ENCODE measurements at places on chromosomes 1 and 21.

DNA sequence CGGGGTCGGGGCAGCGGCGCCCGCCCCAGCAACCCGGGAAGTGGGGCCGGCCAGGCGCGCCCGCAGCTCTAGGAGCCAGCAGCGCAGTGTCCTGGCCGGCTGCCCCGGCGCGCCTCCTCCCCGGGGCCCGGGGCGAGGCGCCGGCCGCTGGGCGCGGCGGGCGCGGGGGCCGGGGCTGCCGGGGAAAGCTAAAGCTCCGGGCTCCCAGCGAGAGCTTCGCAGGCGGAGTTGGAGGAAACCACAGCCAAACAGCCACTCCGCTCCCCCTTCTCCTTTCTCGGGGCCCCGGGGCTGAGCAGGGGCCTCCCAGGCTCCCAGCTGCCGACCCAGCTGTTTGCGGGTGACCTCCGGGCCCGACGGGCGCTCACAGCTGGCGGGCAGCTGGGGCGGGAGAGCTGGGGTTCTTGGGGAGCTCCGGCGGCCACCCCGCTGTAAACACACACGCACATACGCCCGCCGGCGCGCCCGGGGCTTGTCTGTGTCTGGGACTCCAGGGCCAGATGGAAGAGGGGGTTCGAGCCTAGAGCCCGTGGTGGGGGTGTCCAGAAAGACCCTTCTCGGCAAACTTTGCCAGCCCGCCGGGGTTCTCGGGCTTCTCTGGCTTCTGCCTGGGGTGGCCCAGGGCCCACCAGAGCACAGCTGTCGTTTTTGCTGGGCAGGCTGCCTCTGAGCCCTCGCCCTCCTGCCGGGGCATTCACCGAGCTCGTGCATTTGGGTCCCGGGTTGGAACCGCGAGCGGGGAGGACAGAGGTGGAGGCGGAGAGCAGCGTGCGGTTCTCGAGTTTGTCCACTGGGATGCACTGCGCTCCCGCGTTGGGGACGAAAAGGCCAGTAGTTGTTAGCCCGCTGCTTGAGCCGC, 1.5 kb downstream of the AJAP1 start:
- no peak for DNase-seq

GRCh38 chr1:53524428-53525375, 65.5 kb downstream of the DMRTB1 start:
- no peak for DNase-seq

GRCh38 chr1:165144757-165145397, 211.6 kb downstream of the LMX1A start:
- no peak for DNase-seq

DNA sequence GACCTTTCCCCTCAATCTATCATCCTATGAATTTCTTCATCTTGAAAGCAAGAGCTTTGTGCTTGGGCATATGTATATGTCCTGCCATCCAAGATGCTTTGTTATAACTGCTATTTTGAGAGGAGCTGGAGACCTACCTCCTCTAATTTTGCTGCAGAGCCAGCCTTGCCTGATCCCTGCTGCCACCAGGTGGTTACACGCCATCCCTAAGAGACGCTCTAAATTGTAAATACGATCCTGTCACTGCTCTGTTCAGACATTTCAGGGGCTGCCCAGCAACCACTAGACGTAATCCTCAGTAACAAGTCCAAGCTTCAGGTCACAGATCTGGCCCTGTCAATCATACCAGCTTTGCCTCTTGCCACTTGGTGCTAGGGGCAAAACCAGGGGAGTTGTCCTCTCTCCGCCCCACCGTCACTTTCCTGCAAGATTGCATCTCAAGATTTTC, 32.9 kb downstream of the GPA33 start:
- DNase-seq: no peak

- no peak for DNase-seq
These were observed 31.6 kb upstream of the SLC5A9 start for GRCh38 chr1:48190881-48191280.

DNA sequence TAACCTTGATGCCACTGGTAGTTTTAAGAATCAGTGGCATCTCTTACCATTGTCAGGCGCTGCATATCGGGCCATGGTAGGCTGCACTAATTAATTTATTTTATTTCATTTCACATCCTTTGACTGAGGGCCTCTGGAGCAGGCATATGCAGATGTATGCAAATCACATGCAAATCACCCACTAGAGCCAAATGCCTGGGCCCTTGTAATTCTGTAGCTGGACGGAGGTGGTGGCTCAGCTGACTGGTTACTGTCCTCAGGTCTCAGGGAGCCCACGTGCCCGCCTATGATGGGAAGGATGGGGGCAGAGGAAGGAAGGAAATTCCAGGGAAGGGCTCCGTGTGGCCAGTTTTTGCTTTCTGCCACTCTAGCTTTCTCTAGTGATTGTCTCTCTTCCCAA, 122.7 kb downstream of the IGSF21 start:
- no peak for DNase-seq

- no peak for DNase-seq
These were observed 14.3 kb downstream of the QSOX1 start for GRCh38 chr1:180168786-180169639.

GRCh38 chr1:14881775-14882672, 271.5 kb upstream of the TMEM51 start:
- no peak for DNase-seq
